Umbilical cord (tissue), 2 donors: ENCODE measurements at places on chromosomes 1 and 21.

DNA sequence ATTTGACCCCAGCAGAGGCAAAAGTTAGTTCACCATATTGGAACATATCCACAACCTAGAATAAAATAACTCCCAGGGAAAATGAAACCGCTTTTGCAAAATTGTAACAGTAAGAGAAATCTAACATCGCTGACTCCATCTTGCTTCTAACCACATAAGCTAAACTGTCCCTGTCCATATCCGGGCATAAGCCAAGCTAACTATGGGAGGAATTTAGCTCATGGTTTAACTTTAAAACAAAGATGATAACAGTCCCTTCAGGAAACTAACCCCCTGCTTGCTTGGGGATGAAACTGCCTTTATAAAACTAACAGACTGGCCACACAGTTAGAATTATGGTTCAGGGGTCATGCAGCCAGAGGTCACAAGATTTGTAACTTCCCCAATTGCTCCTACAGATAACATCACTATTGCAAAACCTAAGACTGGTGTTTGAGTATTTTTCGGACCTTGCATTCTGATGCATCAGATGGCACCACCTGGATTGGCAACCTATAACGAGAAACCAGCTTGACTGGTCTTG is 46.3 kb downstream of the TESK2 start:
- no peak for DNase-seq

- DNase-seq, result no peak
These were observed 21.6 kb downstream of the PLPP3 start for GRCh38 chr1:56557746-56558145.

GRCh38 chr1:233656032-233656635 is 42.2 kb downstream of the KCNK1 start:
- DNase-seq, result no peak

DNA sequence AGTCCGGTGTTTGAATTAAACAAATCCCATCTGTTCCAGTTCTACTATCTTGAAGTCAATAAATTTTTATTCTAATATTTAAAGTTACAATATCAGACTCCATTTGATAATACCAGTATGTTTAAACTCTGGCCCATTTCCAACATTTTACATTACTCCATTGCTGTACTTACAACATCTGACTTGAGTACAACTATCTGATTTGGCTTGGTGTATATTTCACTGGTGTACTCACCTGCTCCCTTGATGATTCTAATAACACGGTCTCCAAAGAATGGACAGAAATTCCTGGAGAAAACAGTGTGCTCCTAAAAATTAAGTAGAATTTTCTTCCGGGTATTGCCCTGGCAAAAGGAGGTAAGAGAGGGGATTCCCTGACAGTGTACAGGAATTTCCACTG is 680.5 kb upstream of the ADAMTS5 start:
- DNase-seq, result no peak

- peak; percentile 17 for DNase-seq
These were observed 99.6 kb downstream of the DENND1B start for GRCh38 chr1:197675583-197676208.

DNA sequence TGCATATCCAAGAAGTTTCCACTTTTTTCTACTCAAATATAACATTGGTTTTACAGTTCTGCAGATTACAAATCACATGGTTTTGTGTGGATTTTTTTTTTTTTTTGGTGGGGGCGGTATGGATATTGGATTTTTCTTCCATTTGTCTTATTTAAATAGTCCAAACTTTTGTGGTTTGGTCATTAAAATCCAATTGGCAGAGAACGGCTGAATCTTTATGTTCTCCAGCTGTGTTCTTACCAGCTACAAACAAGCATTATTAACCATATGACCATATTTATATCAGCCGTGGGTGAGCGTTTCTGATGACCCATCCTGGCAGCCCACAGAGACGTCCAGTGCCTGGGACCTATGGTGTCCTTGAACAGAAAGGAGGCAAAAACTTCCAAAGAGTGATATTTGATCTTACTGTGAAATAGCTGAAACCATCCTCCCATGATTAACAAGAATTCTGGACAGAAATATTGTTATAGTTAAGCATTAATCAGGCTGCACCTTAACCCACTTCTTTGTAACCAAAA is 200.4 kb downstream of the LYPLAL1 start:
- DNase-seq, result no peak

GRCh38 chr1:214979191-214979590 is 103.3 kb upstream of the KCNK2 start:
- no peak for DNase-seq

GRCh38 chr1:29426701-29427279 is 190.5 kb downstream of the PTPRU start:
- no peak for DNase-seq

- peak; percentile 82 for DNase-seq
These were observed 140.1 kb upstream of the FMN2 start for GRCh38 chr1:239951511-239952140.
